Stimulated activated CD4-positive, alpha-beta T cell treated with anti-CD3 and anti-CD28 coated beads, Interleukin-2, amount 100 ng/mL, for 4 hours (primary cell): ENCODE measurements at places on chromosomes 13 and 19.

- peak; percentile 47 for DNase-seq
Observed at GRCh38 chr19:19459707-19460251, 54.3 kb downstream of the GATAD2A start.

GRCh38 chr19:13835791-13836723 is 40.8 kb downstream of the ZSWIM4 start:
- DNase-seq = no peak

GRCh38 chr13:106143930-106144709 is 391.3 kb downstream of the EFNB2 start:
- no peak for DNase-seq

- DNase-seq = no peak
Observed at GRCh38 chr19:2491130-2491801, 15.3 kb downstream of the GADD45B start.

- DNase-seq = peak; percentile 97
Observed at GRCh38 chr19:52140032-52140710, 433 bp upstream of the ZNF616 start.

DNA sequence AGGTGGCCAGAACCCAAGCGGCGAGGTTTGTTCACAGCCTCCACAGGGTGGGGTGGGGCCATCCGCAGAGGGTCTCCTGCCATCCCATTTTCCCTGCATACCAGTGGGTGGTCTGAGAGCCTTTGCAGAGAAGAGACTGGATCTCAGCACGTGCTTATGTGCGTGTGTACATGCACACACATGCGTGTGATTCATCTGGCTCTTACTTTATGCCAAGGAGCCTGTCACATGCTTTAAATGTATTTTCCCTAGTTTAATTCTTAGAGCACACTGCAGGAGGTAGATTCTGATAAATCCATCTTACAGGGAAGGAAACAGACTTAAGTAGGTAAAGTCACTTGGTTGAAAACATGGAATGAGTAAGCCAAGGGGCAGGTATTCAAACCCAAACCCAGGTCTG is 47.1 kb downstream of the CAPN12 start:
- no peak for DNase-seq

DNA sequence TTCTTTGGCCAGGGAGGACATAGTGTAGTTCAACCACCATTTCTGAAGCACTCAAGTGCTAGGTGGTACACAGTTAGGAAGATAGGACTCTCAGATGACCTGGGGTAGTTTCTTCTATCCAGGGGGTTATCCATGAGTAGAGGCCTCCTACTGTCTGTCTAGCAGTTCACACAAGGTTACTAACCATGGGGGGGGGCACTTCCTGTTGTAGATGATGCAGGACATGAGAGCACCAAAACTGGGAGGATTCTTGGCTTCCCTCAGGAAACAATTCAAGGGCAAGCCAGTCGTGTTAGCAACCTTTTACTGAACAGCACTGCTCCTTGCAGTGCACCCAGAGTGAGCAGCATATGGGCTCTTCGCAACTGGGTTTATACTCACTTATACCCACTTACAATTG is 8.9 kb upstream of the TPP2 start:
- no peak for DNase-seq

DNA sequence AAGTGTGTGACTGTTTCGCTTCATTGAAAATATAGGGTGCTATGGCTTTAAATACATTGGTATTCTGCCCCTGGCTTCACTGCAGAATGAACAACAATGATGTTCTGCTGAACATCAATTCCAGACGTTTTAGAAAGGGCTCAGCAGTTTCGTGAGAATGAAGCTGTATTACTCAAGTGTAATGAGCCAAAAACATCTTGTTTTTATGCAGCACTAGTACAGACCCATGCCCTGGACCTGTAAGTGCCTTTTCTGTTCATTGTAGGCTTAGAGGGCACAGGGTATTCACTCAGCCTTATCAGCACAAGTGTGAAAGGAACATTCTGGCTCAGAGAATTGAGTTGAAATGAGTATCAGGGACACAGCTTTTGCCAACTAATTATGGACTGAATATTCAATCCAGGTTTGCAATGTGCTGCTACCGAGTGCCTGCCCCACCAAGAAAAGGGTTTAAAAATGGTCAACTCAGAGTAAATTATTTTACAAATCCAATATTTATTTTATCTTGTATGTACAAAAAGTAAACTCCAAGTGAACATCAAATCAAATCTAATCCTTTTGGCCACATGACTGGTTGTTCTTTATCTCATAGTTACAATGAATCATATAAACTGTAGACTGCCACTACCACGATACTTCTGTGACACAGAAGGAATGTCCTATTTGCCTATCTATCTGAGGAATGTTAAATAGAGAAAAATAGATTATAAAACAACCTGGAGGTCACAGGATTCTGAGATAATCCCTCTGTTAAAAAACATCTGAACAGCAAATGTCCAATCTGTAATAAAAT is 362.8 kb downstream of the NALCN start:
- DNase-seq = no peak

DNA sequence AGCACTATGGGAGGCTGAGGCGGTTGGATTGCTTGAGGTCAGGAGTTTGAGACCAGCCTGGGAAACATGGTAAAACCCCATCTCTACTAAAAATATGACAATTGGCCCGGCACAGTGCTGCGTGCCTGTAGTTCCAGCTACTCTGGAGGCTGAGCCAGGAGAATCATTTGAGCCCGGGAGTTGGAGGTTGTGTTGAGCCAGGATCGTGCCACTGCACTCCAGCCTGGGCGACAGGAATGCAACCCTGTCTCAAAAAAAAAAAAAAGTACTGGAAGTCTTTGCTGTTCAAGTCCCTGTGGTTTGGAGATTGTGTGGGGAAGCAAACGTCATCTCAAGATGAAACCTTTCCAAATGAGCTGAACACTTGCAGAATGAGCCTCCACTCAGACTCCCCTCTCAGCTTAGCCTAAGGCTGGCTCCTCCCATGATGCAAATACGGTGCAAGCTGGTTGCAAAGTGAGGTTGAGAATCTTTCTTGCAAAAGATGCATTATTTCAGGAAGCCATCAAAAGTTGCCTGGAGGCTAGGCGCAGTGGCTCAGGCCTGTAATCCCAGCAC is 46.2 kb downstream of the MYO9B start:
- no peak for DNase-seq

GRCh38 chr13:20696073-20696472 is 7.4 kb upstream of the IL17D start:
- no peak for DNase-seq

- DNase-seq = no peak
Observed at GRCh38 chr13:41212881-41213280, 18.5 kb upstream of the KBTBD7 start.

GRCh38 chr19:17865364-17866311 is 5.9 kb downstream of the RPL18A start:
- DNase-seq = no peak

DNA sequence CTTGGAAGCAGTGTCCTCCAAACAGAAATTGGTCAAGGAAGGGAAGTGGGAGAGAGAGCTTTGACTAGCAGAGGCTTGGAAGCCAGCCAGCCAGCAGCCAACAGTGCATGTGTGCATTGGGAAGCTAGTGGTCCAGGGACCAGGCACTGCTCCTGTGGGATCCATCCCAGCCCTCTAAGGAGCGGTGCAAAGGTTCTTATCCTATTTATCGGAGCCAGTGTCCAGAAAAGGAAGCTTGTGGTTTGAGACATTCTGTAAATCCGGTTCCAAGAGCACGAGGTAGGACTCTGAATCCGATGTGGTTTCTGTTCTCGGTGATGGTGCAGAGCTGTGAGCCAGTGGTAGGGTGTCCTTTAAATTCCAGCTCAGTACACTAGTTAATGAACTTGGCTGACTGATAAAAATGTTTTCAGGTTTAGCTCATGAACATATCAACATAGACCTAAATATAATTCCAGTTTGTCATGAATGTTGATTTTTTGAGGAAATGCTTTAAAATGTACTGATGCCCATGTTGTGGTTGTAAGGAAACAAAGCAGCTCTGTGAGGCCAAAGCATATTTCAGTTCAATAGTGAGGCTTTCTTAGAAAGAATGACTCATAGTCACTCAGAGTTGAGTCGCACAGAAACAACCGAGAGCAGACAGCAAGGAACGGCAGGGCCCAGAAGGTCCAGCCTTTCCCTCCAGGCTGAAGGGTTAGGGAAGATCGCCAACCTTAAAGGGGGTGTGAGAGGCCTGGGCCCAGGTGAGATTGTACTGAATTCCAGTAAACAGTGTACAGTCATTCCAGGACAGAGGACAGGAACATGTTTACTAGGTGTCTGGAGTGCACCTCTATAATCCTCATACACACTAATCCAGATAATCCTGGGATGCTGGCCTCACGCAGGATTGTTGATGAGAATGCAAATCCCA is 21.5 kb upstream of the GARRE1 start:
- DNase-seq = no peak

GRCh38 chr19:17037966-17038500 is 11.4 kb upstream of the CPAMD8 start:
- no peak for DNase-seq

DNA sequence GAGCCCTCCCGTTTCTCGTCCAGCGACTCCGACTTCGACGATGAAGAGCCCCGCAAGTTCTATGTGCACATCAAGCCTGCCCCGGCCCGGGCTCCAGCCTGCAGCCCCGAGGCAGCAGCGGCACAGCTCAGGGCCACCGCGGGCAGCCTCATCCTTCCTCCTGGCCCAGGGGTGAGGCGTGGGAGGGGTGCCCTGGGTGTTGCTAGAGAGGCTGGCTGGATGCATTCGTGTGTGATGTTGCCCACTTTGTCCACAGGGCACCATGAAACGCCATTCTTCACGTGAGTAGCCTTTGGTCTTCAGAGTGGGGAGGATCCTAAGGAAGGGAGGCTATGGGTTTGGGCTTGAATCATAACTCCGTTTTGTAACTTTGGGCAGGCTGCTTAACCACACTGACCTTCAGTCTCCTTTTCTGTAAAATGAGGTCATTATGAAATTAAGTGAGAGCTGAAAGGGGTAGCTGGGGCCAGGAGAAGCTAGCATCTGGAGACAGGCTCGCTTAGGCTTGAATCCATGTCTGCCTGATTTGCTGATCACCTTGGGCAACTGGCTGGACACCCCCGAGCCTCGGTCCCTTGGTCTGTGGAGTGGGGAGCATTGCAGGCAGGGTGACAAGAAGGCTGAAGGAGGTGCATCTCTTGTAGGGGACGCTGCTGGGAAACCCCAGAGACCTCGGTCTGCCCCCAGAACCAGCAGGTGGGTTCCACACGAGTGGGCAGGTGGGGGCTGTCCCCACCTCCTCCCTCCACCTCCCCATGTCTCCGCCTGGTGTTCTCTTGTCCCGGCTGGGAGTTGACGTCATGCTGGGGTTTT is 18.7 kb upstream of the B3GNT3 start:
- DNase-seq = no peak
